ENCODE measurements at places on chromosomes 13 and 19. TPM values are rescaled to one million over a fixed set of nuclear protein-coding genes. Genes with fewer than 3 reads are reported as not detected.

The CNMD gene
- 0.51 TPM for total RNA-seq

The CRB3 gene
- total RNA-seq: 2.7 TPM

The IL17D gene
- 8.8 TPM for total RNA-seq

The FGF9 gene
- 3.1 TPM for total RNA-seq

The GPATCH1 gene
- total RNA-seq: 8.8 TPM

The TNNT1 gene
- 338 TPM for total RNA-seq

The ARMC6 gene
- total RNA-seq: 25.7 TPM

The KANK3 gene
- total RNA-seq: 24.2 TPM

The ZNF91 gene
- total RNA-seq: 113 TPM

The CLEC4M gene
- total RNA-seq: not detected

The PTPRH gene
- 3.9 TPM for total RNA-seq

The KEAP1 gene
- 67.5 TPM for total RNA-seq

The PDE4A gene
- total RNA-seq: 4.7 TPM

The PBX4 gene
- total RNA-seq: 2.8 TPM

The WDR87 gene
- total RNA-seq: not detected

The ZNF491 gene
- total RNA-seq: 4.4 TPM

The ZNF665 gene
- total RNA-seq: 3.9 TPM

The NAPSA gene
- total RNA-seq: 0.51 TPM

The WASF3 gene
- total RNA-seq: 7.1 TPM

The PVR gene
- total RNA-seq: 69.0 TPM

The ATXN8OS gene
- total RNA-seq: not detected

The DPF1 gene
- total RNA-seq: 0.92 TPM

The LIPE gene
- total RNA-seq: 14.2 TPM

The ZNF418 gene
- total RNA-seq: 15.8 TPM

The CYP2F1 gene
- 3.1 TPM for total RNA-seq

The SRRM5 gene
- not detected for total RNA-seq

The UBE2L5 gene
- not detected for total RNA-seq

The SBSN gene
- total RNA-seq: 15.6 TPM

The PDE4C gene
- 5.7 TPM for total RNA-seq

The EHD2 gene
- total RNA-seq: 79.6 TPM

The NMRK2 gene
- total RNA-seq: 97.1 TPM

The NCAN gene
- total RNA-seq: under 0.01 TPM

The URAD gene
- not detected for total RNA-seq

The KCNN4 gene
- total RNA-seq: 14.8 TPM

The TMC4 gene
- total RNA-seq: 4.3 TPM

The NLRP4 gene
- not detected for total RNA-seq

The ZNF607 gene
- total RNA-seq: 12.4 TPM

The CGB8 gene
- total RNA-seq: not detected

The ZNF229 gene
- total RNA-seq: 12.3 TPM
